ENCODE measurements at places on chromosomes 12 and 14. TPM values are rescaled to one million over a fixed set of nuclear protein-coding genes. Genes with fewer than 3 reads are reported as not detected.
A peak's percentile ranks its signal among the peaks of the same experiment; 100 is the strongest.

DNA sequence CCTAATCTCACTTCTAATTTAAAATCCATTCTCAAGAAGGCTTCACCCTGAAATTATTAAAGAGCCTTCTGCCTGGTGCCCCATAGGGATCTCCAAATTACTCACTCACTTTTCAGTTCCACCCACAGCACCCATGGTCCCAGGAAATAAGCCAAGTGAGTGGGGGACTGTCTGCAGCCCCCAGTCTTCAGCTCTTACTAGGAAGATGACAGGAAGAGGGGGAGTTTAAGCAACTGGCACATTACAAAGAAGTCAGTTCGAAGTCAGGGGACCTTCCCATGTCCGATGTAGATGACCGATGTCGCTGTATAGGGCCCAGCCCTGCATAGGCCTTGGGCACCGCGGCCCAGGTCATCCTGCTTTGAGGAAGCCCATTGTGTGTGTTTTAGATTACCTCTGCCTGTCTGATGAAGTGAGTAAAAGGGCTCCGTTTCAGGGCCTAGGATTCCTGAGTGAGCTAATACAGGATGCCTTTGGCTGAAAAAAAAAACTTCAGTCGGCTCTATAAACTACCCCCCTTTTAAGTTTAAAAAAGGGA, 1.9 kb downstream of the ACTN1 start:
- peak overlapping the region; percentile 69 for H3K4me3 ChIP-seq
- H3K36me3 ChIP-seq, result peaks cover 18% of the 10 kb centered on the region
- peaks cover 68% of the 10 kb centered on the region for H3K4me1 ChIP-seq
- peak; percentile 78 for DNase-seq
- peak overlapping the region; percentile 97 for H3K27ac ChIP-seq
- peaks cover 27% of the 10 kb centered on the region for H3K27me3 ChIP-seq

- H3K4me3 ChIP-seq, result no peak overlapping the region
- H3K27ac ChIP-seq, result no peak overlapping the region
- H3K36me3 ChIP-seq, result no peaks in the 10 kb centered on the region
Measured at GRCh38 chr14:78758333-78758732, 588.2 kb downstream of the NRXN3 start.

DNA sequence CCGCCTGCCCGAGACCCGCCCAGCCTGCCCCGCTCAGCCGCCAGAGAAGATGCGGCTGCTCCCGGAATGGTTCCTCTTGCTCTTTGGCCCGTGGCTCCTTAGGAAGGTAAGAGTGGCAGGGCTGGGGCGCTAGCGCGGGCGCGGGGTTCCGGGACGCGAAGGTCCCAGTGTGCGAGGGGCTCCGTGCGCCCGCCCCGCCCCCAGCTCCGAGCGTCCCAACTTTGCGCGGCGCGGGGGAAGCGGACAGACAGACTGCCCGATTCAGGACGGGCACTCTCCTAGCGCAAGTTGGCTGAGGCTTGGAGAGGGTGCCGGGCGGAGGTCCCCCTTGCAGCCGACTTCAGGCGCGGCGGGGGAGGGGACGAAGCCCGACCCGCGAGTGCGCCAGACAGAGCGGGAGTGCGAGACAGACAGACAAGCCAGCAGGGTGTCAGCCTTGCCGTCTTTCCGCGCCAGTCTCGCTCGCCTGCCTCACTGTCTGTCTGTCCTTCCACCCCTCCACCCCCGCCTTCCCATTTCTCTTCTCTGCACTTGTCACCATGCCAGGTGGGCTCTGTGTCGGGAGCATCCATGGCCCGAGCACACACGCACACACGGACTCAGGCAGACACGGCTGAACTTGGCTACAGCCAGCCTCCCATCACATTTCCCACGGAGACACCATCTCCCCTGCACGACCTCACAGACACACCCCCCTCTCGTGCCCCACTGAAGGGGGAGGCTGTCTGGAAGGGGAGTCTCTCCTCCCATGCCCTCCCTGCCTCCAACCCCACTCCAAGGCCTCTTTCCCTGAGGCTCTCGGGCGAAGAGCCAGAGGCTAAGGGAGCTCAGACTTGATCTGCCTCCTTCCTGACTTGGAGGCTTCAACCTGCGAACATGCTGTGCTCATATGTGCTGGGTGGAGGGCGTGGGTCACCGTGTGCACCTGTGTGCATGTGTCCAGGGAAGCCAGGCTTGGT, 606 bp downstream of the NXPH4 start:
- no peak for DNase-seq
- peaks cover 95% of the 10 kb centered on the region for H3K27me3 ChIP-seq
- peak overlapping the region; percentile 33 for H3K4me3 ChIP-seq
- no peaks in the 10 kb centered on the region for H3K36me3 ChIP-seq
- H3K27ac ChIP-seq, result no peak overlapping the region
- peaks cover 48% of the 10 kb centered on the region for H3K4me1 ChIP-seq

Gene LALBA
- not detected for total RNA-seq

Gene LRRC10
- total RNA-seq, result not detected

Measured in spleen (tissue), 13 donors.